ENCODE measurements at places on chromosomes 2 and 18.

DNA sequence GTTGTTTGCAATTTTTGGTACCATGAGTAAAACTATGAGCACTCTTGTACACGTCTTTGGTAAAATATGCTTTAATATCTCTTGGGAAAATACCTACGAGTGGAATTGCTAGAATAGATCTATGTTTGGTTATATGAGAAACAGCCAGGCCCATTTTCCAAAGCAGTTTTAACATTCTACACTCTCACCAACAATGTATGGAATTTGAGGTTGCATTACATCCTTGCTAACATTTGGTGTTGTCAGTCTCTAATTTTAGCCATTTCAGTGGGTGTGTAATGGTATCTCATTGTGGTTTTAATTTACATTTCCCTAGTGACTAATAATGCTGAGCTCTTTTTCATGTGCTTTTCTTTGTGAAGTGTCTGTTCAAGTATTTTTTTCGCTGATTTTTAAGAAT is 118.9 kb upstream of the TCF4 start:
- DNase-seq, result no peak

DNA sequence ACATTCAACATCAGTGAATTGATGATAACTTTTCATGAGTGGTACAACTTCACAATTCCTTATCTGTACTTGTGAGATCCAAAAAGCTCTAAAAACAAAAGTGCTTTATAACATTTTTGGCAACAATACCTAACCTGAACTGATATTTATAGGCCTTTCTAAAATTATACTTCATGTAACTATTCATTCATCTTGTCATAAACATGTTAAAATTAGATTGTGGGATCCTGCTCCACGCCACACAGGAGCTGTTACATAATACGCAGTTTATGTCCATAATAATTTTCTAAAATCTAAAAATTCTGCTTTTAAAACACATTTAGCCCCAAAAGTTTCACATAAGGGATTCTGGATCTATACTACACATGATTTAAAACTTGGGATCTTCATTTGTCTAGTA is 908.5 kb upstream of the CHAC2 start:
- no peak for DNase-seq

DNA sequence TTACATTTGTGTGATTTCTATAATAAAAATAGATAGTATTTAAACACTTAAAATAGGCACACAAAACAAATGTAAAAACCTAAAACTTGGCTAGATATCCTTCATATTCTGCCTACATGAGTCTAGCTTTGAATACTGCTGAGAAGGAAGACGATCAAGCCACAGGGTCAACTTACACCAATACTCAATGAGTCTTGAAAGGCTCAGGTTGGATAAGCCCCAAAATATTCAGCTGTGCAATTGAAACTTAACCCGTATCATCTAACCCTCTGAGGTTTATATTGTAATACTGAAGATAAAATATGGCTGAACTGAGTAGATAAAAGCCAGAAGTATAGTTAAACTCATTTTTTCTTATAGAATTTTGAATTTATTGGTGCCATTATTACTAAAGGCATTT is 313.0 kb upstream of the NRXN1 start:
- no peak for DNase-seq

DNA sequence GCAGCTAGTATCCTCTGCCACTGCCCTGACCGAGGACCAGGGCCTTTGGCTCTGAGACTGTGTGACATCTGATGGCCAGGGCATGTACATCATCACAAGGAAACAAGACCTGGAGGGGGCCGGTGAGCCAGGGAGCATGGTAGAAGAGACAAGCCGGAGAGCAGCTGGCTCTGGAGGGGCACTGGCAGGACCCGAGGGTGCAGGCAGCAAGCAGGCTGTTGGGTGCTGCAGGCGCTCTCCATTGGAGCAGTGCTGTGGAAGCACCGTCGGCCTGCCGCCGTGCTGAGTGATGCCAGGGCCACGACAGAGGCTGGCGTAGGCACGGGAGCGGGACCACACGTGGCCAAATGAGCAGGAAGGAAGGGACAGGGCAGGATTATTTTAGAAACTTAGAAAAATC is 335.2 kb downstream of the GBX2 start:
- DNase-seq, result no peak

DNA sequence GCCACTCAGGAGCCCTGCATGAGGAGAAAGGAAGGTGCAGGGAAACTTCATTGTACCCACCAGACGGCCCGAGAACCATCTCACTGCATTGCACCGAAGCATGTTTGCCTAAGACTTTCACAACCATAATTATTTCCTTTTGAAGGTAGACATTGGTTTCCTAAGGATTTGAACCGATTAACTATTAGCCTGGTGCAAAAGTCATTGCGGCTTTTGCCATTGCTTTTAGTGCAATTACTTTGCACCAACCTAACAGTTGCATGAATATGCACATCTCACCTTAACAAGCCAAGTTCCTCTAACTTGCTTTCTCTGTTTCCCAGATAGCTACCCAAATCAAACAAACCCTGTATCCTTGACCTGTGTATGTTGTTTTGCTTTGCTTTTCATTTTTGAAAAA is 516.3 kb upstream of the ID2 start:
- DNase-seq, result no peak

GRCh38 chr18:11407940-11408339 is 201.5 kb upstream of the SLC35G4 start:
- DNase-seq, result no peak

DNA sequence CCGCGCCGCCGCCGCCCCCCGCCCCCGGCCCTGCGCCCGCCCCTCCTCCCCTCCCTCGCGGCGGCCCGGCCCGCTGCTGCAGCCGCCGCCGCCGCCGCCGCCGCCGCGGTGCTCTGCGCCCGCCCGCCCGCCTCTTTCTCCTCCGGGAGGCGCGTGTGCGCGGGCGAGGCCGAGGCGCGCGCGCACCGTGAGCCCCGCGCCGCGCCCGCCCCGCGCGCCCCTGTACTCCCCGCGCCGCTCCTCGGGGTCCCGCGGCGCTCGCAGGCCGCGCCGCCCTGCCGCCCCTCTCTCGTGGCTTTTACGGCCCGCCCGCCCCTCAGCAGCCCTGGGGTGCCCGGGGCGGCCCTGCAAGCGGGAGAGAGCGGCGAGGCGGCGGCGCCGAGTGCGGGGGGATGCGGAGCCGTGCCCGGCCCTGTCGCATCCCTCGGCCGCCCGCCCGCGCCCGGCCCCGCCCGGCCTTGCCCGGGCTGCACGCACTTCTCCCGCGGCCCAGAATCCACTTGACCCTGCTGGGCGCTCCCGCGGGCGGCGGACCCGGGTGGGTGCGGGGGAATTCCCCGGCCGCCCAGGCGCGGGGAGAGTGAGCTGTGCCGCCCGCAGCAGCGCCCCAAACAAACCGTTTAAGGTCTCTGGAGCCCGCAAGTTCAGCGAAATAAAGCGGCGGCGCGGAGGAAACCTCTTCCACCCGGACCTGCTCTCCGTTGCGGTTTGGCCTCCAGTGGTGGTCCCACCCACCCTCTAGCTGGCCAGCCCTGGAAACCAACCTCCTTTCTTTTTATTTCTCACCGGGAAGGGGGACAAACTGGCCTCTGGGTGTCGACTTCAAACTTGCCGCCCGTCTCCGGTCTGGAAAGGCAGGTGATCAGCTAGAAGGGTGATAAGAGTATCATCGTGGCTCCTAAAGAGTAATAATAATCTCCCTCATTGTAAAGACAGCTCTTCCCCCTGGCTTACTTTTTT is 37.4 kb downstream of the AFF3 start:
- no peak for DNase-seq

DNA sequence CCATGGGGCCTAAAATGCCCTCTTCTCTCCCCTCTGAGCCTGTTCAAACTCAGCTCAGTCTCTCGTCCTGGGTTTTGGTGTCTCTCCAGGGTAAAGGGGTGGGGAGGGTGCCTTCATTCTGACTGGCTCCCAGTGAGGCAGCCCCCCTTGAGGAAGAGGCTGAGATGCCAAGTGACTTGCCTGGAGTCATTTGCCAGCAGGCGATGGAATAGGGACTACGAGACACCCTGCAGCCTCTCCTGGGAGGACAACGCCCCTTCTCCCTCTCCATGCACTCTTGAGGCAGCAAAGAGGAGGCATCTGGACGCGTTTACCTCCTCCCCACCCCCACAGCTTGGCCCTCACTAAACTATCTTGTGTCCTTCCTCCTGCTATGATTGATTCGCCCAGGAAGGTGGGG is 760 bp upstream of the STON1 start:
- DNase-seq, result no peak

- DNase-seq, result no peak
Observed at GRCh38 chr2:71603311-71603811, 150.0 kb downstream of the DYSF start.

DNA sequence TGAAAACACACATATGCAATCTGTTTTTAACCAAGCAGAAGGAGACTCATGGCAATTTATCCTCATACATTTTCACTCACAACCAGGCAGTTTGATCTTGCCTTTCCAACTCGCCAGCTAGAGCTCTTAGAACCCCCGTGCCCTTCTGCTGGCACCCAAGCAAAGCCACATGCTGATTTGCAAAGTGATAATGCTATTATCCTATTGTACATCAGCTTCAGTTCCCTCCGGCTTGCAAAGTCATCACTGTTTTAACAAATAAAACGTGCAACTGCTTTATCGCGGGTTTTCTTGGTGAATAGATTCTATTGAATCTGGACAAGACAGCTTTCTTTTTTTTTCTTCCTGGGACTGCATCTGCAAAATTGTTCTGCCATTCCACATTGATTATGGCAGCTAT is 314.6 kb downstream of the LNPK start:
- no peak for DNase-seq

DNA sequence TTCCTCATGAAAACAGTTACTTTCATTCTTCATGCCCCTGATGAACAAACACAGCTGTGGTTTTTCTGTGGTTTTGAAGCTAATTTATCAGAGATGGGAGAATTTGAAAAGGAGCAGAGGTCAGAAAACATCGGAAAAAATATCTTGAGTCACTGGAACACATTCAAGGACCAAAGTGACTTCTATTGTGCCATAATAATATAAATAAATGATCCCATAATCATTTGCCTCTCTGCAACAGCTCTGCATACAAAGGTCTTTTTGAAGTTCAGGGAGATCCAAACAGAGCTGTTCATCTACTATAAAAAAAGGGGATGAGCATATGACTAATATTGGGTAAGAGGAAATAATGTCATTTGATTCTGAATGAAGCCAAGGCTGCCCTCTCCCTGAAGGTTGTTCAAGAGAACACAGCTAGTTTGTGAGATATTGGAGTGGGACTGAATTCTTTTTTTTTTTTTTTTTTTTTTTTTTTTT is 201.3 kb upstream of the GALNT5 start:
- DNase-seq, result no peak

DNA sequence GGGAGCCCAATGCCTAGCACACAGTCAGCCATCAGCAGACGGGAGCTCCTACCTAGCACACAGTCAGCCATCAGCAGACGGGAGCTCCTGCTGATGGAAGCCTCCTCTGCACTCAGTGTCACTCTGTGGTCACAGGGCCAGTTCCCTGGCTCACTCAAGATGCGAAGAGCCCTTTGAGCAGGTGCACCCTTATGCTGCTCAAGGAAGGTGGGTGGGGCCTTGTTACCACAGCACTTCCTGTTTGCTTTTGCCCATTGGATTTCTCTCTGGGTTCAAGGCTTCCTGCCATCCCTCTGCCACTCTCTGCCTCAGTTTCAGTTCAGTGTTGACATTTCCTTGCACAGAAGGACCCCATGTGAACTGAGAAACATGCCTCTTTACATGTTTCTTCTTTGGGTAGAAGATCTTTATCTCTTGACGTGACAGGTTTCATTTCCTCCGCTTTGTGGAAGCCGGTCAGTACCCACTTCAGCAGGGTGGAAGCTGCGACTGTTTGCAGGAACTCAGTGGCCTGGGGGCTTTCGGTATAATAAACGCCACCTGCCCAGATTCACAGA is 11.6 kb downstream of the TRIB2 start:
- DNase-seq, result no peak

DNA sequence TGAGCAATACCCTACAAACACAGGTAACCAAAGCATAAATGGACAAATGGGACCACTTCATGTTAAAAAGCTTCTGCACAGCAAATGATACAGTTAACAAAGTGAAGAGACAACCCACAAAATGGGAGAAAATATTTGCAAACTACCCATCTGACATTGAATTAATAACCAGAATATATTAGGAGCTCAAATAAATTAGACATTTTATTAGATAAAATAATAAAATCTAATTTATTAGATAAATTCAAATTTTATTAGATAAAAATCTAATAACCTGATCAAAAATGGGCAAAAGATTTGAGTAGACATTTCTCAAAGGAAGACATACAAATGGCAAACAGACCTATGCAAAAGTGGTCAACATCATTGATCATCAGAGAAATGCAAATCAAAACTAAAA is 35.8 kb upstream of the KCNH7 start:
- DNase-seq, result no peak

DNA sequence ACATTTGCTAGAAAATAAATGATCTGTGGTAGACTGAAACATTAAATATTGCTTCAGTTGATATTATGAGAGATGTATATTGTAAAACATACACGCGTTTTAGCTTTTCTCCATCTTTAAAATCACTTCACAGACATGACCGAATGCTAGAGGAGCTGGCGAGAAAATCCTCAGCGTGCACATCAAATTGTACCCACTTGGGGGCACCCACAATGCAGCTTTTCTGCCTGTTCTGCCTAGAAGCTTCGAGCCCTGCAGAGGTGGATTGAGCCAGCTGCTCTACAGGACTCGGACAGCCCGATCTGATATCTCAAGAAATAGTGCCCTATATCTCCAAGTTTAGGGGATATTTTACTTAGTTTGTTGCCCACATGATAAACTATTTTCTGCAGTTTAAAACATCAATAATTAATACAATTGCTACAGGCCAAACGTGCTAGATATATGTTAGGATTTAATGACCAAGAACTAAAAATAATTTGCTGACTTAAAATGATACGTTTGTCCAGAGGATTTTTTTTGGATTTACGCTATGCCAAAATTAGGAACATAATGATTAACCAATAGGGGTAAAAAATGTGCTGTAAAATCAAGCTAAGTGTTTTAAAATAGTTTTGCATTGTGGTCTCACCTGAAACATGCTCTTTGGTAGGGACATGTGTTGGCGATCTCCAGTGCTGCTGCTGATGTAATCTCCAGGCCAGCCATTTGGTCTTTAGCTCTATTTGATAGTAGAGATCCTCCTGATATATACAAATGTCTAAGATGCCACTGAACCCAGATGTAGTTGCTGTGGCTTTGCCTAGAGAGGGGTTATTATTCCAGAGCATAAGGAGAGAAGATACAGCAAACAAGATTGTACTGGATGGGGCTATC is 22.3 kb upstream of the ATP5MC3 start:
- DNase-seq, result no peak

DNA sequence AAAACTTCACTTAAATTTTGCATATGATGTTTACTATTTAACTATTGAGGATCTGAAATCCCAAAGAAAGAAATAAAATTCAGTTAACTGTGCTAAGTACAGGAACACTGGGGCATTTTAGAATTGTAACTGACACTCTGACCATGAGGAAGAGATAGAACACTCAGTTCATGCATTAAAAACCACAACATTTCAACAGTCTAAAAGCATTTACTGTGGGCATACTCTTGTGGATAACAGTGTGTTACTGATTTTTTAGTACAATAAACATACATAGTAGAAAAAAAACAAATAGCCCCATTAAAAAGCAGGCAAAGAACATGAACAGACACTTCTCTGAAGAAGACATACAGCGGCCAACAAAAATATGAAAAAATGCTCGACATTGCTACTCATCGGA is 1122.7 kb upstream of the PIK3C3 start:
- no peak for DNase-seq

Measured in liver (tissue), 10 donors.